ENCODE measurements at places on chromosomes 13 and 19.
A peak's percentile ranks its signal among the peaks of the same experiment; 100 is the strongest.

DNA sequence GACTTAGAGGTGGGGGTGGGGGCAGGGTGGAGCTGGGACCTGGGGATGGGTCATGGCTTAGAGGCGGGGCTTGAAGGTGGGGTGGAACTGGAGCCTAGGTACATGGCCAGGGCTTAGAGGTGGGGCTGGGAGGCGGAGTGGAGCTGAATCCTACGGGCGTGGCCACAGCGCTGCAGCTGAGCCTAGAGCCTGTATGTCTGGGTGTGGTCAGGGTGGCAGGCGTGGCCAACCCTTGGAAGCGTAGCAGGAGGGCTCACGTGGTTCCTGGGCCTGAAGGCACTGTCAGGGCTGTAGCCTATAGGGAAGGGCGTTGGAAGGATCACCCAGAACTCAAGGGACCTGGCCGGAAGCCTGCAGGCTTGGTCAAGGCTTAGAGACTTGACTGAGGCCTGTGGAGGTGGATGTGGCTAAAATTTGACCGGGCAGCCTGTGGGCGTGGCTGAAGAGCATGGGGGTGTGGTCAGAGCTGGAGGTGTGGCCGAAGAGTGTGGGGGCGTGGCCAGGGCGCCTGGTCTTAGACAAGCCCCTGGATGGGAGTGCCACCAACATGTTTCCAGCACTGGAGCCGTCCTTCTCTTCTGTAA, 24.3 kb downstream of the COLGALT1 start:
- peaks cover 26% of the 10 kb centered on the region for H3K36me3 ChIP-seq
- DNase-seq, result peak; percentile 16
- H3K4me3 ChIP-seq, result no peak overlapping the region
- no peaks in the 10 kb centered on the region for H3K4me1 ChIP-seq
- H3K27ac ChIP-seq, result no peak overlapping the region
- H3K27me3 ChIP-seq, result no peaks in the 10 kb centered on the region

DNA sequence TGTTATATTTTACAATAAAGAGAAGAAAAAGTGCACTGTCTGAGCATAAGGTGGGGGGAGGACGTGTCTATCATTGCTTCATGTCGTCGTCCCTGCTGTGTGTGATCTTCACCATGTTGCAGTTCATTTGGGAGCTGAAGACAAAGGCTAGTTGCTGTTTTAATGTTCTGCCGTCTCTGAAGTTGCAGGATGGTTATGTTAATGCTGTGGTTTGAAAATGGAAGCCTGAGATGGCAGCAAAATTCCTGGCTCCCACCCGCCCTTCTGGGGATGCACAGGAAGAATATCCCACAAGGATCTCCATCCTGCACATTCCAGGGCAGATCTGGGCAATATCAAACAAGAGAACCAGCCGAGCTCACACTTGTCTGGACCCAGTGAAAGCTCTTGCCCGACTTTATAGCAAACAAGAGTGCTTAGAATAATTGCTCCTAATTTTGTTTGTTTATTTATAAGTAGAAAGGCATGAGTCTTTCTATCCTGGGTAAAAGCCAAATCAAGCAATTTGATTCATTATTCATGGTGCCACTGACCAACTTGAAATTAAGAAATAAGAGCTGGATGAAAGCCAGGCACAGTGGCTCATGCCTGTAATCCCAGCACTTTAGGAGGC, 110.3 kb upstream of the ABCC4 start:
- no peak overlapping the region for H3K27ac ChIP-seq
- no peaks in the 10 kb centered on the region for H3K36me3 ChIP-seq
- no peak overlapping the region for H3K4me3 ChIP-seq
- H3K27me3 ChIP-seq, result no peaks in the 10 kb centered on the region
- H3K4me1 ChIP-seq, result no peaks in the 10 kb centered on the region
- DNase-seq, result no peak

DNA sequence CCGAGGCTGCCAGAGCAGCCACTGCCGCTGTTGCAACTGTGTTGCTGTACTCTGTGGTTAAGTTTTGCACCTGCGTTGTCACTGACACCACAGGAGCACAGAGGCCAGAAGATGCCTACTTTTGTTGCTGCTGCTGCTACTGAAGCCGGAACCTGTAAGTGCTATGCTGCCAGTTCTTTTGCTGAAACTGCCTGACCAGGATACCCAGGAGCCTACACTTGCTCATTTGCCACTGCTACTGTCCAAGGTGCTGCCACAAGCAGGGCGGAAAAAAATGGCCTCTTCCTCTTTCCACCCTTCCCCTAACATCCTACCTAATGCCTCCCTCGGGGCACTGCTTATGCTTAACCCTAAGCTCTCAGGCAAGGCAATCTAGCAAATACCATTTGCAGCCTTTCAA, 29.0 kb upstream of the NBEA start:
- no peak overlapping the region for H3K27ac ChIP-seq
- peak; percentile 3 for DNase-seq
- H3K4me1 ChIP-seq, result no peaks in the 10 kb centered on the region
- no peak overlapping the region for H3K4me3 ChIP-seq
- no peaks in the 10 kb centered on the region for H3K27me3 ChIP-seq

DNA sequence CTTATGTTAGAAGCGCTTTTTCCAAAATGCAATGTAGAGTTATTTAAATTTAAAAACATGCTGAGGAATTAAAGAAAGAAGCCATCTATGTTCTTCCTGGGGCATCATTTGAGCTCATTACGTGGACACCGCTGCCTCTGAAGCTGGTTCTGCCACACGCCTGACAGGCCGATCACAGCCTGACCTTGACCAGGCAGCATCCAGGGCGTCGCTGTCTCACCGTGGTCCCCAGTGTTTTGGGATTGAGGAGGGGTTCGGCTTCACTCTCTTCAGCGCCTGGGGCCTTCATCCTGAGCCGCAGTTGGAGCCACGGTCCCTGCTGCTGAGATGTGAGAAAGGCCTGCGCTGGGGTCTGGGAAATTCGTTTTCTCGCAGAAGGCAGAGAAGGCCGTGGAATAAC, 64.0 kb downstream of the ATP11A start:
- H3K27ac ChIP-seq, result no peak overlapping the region
- no peak for DNase-seq
- H3K4me3 ChIP-seq, result no peak overlapping the region
- no peaks in the 10 kb centered on the region for H3K36me3 ChIP-seq
- no peaks in the 10 kb centered on the region for H3K27me3 ChIP-seq
- H3K4me1 ChIP-seq, result no peaks in the 10 kb centered on the region

- no peaks in the 10 kb centered on the region for H3K36me3 ChIP-seq
- H3K27me3 ChIP-seq, result no peaks in the 10 kb centered on the region
Observed at GRCh38 chr19:3249408-3249807, 24.9 kb downstream of the CELF5 start.

GRCh38 chr13:34352958-34353357, 535.0 kb downstream of the RFC3 start:
- H3K27ac ChIP-seq, result no peak overlapping the region
- H3K27me3 ChIP-seq, result no peaks in the 10 kb centered on the region
- no peak for DNase-seq
- peaks cover 19% of the 10 kb centered on the region for H3K4me1 ChIP-seq
- H3K36me3 ChIP-seq, result no peaks in the 10 kb centered on the region

GRCh38 chr19:741506-742131, 9.3 kb upstream of the MISP start:
- no peak overlapping the region for H3K4me3 ChIP-seq
- DNase-seq, result no peak
- no peaks in the 10 kb centered on the region for H3K36me3 ChIP-seq
- no peaks in the 10 kb centered on the region for H3K27me3 ChIP-seq

- H3K4me1 ChIP-seq, result peaks cover 6% of the 10 kb centered on the region
- DNase-seq, result no peak
Observed at GRCh38 chr13:52615134-52615801, 27.0 kb upstream of the HNRNPA1L2 start.

GRCh38 chr19:522726-523125, 8.8 kb upstream of the CDC34 start:
- H3K4me3 ChIP-seq, result no peak overlapping the region
- no peak overlapping the region for H3K27ac ChIP-seq
- DNase-seq, result no peak
- no peaks in the 10 kb centered on the region for H3K36me3 ChIP-seq

DNA sequence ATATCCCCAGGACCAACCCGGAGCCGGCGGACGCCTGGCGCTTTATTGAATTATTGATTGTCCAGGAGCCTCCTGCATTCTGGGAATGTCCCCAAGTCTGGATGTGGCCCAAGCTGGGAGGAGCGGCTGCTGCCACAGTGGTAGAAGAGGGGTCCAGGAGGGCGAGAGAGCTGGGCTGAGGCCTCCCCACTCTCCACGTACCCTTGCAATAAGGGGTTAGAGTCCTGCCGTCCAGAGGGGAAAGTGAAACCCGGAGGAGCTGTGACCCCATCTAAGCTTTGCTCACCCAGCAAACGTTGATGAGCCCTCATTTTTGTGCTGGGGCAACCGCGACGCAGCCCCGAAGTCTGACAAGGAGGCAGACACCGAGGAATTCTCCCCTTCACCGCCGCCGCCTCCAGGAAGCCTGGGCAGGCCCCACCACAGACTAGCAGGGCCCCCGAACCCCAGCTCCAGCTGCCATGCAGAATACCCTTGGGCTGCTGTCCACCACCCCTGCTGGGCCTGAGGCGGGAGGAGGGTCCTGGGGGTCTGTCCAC, 1.4 kb upstream of the C2CD4C start:
- H3K27ac ChIP-seq, result no peak overlapping the region
- H3K4me1 ChIP-seq, result peaks cover 17% of the 10 kb centered on the region
- DNase-seq, result no peak
- no peaks in the 10 kb centered on the region for H3K27me3 ChIP-seq
- H3K36me3 ChIP-seq, result no peaks in the 10 kb centered on the region

GRCh38 chr13:51589793-51590192, 5.5 kb downstream of the WDFY2 start:
- DNase-seq, result no peak
- no peak overlapping the region for H3K4me3 ChIP-seq
- no peaks in the 10 kb centered on the region for H3K27me3 ChIP-seq
- H3K27ac ChIP-seq, result peak overlapping the region; percentile 75
- no peaks in the 10 kb centered on the region for H3K36me3 ChIP-seq

DNA sequence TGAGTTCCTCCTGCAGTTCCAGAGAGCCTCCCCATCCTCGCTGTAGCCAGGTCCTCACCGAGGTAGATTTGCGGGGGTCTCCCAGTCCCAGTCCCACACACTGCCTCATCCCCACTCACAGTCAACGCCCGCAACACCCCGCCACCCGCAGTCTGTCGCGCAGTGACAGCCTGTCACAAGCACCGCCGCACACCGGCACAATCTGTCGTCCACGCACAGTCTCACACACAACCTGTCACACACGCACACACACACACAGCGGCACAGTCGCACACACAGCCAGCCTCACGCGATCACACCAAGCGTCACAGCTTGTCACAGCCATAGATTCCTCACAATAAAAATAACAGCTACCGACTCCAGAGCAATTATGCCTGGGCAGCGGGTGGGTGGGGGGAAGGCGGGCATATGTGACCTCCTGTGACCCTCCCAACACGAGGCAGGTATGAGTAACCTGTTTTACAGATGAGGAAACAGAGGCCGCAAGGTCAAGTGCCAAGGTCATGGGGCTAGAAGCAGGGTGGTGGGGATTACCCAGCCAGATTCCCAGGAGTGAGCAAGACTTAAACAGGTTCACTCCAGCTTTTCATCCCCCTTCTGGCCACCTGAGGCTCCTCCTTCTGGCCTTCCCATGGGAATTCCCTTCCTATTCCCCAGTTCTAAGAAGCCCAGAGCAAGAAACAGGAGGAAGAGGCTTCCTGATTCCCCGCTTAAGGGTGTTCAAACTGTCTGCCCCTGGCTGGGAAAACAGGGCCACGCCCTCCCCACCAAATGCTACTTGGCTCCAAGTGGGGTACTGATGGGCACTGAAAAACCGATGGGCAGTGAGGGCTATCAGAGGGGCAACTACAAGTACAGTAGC, 13.9 kb downstream of the NFIX start:
- peak overlapping the region; percentile 83 for H3K27ac ChIP-seq
- no peak for DNase-seq
- no peak overlapping the region for H3K4me3 ChIP-seq
- no peaks in the 10 kb centered on the region for H3K27me3 ChIP-seq
- H3K36me3 ChIP-seq, result no peaks in the 10 kb centered on the region

- no peaks in the 10 kb centered on the region for H3K36me3 ChIP-seq
- no peak overlapping the region for H3K4me3 ChIP-seq
- DNase-seq, result no peak
- H3K27ac ChIP-seq, result no peak overlapping the region
- no peaks in the 10 kb centered on the region for H3K27me3 ChIP-seq
Observed at GRCh38 chr13:72144636-72145035, 277.6 kb upstream of the DACH1 start.

DNA sequence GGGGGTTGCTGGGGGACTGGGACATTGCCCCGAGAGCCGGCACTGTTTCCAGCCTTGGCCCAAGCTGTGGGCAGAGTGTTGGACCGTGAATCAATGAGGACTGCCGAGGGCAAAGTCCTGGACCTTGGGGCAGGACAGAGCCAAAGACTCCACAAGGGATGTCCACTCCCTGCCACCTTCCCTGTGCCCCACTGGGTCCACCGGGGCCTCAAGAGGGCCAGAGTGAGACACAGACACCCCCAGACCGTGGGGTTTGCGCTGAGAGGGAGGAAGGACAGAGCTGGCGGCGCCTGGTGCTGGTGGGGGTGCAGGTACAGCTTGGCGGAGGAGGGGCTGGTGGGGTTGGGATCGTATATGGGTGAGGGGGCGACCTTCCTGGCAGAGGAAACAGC, 11.8 kb downstream of the MAST3 start:
- no peaks in the 10 kb centered on the region for H3K27me3 ChIP-seq
- no peak overlapping the region for H3K27ac ChIP-seq
- peak overlapping the region; percentile 83 for H3K4me3 ChIP-seq
- H3K36me3 ChIP-seq, result no peaks in the 10 kb centered on the region
- DNase-seq, result no peak

DNA sequence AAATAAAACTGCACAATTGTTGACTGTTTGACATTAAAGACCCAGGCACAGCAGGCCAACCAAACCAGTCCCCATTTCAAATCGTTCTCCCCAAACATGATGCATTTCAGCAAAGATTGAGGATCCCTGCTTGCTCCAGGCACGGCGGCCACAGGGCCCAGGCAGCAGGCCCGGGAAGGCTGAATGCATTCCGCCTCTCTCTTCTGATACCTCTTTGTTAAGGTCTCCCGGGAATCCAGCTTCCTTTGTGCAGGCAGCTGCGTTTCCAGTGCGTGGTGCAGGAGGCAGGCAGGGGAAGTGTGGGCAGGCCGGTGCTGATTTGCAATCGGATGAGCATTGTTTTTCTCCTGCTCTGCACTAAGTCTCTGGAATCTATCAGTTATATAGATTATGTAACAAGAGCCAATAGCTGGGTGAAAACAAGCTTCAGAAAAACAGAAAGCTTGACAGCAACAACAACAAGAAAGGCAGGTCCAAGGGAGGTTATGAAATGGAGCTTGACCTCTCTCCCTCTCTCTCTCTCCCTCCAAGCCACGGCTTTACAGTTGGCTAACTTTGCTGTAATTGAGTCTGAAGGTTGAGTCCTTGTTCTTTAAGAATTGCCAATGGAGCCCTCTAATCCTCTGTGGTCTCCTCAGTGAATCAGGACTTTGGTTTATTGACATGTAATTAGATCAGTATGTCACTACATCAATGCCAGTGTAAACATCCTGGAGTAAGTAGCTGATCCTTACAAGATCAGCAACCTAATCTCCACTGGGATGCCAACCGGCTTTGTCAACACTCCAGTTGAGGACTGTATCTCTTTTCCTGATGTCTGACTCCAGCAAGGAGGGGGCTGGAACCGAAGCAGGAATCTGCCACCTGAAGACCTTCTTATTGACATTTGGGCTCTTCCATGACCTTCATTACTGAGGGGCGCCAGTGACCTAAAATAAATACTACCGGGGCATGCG, 338.0 kb downstream of the TEX29 start:
- no peak for DNase-seq
- H3K36me3 ChIP-seq, result no peaks in the 10 kb centered on the region
- H3K4me1 ChIP-seq, result no peaks in the 10 kb centered on the region
- no peaks in the 10 kb centered on the region for H3K27me3 ChIP-seq
- H3K4me3 ChIP-seq, result no peak overlapping the region
